ENCODE measurements at places on chromosomes 1 and 21.

DNA sequence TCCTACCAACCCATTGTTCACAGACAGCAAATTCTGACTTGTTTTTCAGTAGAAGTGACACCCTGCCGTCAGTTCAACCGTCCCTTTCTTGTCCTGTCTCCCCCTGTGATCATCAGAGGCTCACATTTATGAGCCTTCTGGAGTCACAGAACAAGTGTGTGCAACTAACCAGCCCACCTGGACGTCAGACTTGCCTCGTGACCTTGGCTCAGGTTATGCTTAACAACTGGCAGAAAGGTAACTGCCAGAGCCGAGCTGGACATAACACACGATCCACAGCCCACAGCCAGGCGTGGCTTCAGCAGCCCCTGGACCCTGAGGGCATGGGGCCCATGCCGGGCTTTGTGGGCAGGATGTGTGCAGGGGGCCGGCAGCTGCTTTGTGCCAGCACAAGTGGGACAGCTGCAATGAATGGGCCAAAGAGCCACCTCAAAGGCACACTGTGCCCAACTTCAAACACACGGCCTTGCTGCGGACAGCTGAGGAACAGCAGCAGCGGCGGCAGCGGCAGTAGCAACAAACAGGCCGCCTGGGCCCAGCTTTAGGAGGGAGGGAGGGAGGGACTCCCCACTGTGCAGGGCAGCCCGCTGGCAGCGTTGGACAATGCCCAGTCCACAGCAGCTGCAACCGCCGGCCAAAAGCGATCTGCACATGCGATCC, 103.9 kb downstream of the ZBTB18 start:
- no peak for DNase-seq

GRCh38 chr1:167088746-167089417, 1.3 kb downstream of the GPA33 start:
- DNase-seq = no peak

DNA sequence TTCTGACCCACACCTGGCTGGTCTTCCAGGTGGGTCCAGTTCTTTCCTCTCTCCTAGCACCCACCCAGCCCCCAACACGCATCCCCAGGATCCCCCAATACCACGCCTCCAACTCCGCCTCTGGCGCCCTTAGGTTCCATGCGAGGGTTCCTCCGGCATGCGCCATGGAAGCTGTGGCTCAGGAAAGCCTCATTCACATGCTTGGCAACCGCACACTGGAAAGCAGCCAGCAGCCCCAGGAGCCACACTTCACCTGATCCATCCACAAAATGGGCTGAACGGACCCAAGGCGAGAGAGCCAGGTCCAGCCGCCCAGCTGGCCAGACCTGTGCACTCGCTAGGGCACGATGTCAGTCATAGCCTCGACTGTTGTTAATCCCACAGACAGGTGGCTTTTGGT, 161.2 kb downstream of the PSMG1 start:
- DNase-seq = no peak

DNA sequence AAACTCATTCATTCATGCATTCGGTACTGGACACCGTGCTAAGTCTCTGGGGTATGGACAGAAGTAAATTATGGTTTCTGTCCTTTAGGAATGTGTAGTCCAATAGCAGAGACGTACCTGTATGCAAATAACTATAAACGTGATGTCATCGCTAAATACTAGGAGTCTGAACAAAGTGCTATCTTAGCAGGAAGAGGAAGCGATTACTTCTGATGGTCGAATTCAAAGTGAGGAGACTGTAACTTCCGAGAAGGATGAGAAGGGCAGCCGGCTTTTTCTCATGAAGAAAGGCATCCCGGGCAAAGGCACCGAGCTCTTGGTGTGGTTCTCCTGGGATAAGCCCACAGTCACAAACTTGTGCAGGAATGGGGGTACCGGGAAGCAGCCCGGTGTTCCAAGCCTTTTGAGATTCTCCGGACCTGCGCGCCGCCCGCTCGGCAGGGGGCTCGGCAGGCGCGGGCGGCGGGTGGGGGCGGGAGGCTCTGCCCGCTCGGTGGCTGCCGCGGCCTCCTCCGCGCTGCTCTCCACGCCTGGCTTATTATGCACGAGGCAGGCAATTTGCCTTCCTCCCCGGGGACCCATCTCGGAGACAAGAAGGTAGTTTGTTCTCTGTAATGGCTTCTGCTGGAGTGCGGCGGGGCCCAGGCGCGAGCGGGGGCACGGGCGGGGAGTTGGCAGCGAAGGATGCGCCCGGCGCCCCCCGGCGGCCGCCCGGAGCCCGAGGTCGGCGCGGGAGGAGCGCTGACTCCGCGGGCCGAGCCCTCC, 67.5 kb upstream of the CD1D start:
- DNase-seq = no peak

DNA sequence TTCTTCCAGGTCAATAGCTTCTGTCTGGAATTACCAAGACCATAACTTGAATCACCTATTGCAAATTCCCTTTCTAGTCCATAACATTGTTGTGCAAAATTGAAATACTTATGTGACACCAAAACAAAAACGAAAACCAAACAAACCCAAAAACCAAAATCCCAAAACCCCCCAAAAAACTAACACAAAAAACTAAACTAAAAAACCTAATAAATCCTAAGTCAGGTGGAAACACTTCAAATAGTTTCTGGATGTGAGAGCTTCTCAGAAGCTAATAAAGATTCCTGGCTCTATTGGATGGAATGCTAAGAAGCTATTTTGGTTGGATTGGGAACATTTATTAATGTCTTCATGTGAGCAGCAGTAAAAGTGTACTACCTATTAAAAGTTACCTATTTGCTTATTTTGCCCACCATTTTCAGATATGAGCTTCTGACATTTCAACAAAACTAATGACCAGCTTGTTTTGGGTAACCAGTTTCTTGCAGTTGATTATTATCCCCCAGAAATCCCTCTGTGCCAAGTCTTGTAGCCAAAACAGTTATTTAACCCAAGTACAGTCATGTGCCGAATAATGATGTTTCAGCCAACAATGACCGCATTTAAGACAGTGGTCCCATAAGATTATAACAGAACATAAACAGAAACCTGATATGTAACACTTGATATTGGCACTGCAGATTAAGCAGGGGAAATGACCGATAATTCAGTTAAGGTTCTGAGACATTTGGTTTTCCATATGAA, 76.4 kb downstream of the LTN1 start:
- DNase-seq = no peak

- no peak for DNase-seq
Measured at GRCh38 chr1:20389571-20389970, 96.4 kb downstream of the CAMK2N1 start.

DNA sequence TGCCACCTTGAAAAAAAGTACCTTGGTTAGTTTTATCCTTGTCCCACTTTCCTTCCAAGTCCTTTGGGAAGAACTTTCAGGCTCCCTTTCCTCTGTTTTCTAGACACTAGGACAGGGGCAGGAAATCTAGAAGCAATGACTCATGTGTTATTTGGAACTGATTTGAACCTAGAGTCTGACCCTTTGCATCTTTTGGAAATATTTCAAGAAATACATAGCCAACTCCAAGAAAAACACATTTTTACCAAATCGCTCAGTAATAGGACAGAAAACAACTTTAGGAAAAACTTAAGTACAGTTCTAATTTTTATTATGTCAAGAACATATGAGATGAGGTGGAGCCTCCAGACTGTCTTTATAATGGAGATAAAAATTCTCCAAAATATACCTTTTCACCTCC, 292.4 kb downstream of the PTBP2 start:
- no peak for DNase-seq

- no peak for DNase-seq
Measured at GRCh38 chr1:25723250-25723880, 76.6 kb upstream of the SELENON start.

GRCh38 chr1:209187589-209187988, 395.9 kb upstream of the CAMK1G start:
- no peak for DNase-seq

GRCh38 chr1:29688471-29689365, 452.4 kb downstream of the PTPRU start:
- DNase-seq = no peak

DNA sequence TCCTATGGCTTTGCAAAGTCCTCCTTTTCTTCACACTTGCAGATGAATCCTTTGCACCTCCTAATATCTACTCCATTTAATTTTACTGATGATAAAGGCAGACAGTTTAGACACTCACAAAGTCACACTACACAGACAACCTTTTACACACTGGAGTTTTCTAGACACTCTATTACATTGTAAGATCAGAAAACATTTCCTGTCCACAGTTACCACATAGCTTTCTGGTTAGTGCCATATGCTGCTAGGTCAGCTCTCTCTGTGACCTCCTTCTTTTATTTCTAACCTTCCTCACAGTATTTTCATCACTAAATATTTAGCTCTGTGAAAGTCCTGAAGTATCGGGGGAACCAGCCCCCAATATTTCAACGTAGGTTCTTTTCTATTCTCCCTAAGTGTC, 5.1 kb downstream of the SH2D1B start:
- no peak for DNase-seq

DNA sequence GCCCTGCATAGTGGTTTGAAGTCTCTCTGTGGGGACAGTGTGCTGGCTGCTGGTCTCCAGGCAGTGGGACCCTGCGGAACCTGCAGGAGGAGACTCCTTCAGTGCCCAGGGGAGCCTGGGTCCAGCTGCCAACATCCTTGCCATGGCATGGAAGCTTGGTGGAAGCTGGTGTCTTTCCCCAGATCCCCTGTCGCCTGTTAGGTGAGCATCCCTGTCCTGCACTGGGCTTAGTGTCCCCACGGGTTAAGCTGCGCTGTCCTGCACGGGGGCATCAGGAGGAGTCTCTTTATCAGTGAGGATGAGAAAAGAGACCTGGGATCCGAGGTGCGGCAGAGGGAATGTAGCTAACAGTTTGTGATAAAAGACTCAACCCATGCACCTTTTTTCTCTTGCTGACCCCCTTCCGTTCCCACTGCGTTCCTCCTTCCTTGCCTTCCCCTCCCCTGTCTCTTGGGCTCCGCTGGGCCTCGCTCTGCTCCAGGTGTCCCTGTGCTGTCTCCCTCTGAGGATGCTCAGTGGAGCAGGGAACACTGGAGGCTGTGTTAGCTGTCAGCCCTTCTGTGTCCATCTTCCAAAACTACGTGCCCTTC, 59.3 kb downstream of the SLC37A1 start:
- DNase-seq = no peak

DNA sequence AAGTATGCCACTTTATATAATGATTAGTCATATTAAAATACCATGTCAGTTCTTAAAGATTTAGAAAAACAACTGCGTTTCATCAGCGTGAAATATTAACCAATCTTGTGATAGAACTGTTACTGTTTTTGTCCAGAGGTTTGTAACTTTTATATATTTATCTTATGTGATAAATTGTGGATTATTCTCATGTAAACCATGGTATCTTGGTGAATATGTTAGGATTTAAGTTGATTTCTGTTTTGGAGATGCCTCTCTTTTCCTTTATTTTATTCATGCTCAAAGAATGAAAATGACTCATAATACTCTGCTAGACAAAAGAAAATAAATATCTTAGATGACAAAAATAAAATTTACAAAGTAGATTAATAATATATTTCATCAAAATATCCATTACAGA, 88.4 kb downstream of the ADGRL4 start:
- no peak for DNase-seq

GRCh38 chr21:37553078-37553481, 186.5 kb downstream of the DYRK1A start:
- DNase-seq = no peak

DNA sequence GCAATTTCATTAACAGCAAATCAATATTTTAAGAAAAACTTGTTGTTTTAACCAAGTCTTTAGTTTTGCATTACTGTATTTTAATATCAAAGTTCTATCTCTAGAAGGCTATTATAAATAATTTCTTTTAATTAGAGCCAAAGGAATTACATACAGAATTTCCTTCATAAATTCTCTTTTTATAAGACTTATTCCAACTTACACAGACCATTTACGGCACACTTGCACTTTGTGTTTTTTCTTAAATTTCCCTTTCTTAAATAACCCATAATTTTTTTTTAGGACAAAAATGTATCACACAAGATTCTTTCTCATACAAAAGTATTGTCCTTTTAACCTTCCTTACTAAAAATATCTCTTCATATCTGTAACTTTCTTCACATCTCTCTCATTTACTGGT, 458.5 kb upstream of the CHRM3 start:
- DNase-seq = no peak

- no peak for DNase-seq
Measured at GRCh38 chr21:16572032-16572431, 842.2 kb downstream of the USP25 start.

DNA sequence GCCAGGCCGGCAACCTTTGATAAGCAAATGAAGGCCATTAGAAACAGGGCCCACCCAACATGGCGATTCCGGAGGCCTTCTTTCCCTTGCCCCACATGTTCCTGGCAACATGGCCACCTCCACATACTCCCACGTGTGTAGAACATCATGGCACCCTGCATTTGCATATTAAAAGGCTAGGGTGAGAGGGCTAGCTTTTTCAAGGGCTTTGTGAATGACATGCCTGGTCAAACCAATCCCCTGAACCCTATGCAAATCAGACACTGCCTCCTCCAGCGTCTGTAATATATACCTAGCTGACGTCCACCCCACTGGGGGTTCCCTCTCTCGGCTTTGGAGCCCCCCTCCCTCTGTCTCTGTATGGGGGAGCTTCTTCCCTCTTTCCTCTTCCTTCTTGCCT, 1.6 kb downstream of the ADCY10 start:
- DNase-seq = no peak

GRCh38 chr21:45284456-45284741, 3.3 kb downstream of the POFUT2 start:
- no peak for DNase-seq

DNA sequence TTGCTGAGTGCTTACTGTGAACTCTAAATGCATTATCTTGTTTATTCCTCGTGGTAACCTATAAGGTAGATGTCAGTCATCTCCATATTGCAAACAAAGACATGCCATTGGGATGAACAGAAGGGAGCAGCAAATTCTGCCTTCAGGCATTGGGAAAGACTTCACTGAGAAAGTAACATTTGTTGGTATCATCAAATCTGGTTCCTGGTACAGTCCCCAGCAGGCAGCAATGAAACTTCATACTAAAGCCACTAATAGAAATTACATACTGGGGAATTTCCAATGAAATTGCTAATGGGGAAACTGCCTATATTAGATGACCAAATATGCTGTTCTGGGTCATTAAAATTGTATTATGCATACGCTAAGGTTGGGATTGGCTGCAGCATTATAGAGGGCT, 47.3 kb upstream of the ST6GALNAC5 start:
- DNase-seq = no peak

GRCh38 chr1:23557471-23558124, 1.7 kb downstream of the ID3 start:
- no peak for DNase-seq

- no peak for DNase-seq
Measured at GRCh38 chr1:206782448-206782847, 10.2 kb upstream of the IL10 start.

- no peak for DNase-seq
Measured at GRCh38 chr1:216632980-216633379, 90.2 kb downstream of the ESRRG start.
